ENCODE measurements at places on chromosomes 16 and 17.

- peak; percentile 82 for DNase-seq
Measured at GRCh38 chr17:77489893-77490255, 349.1 kb downstream of the SEC14L1 start.

- DNase-seq: no peak
Measured at GRCh38 chr16:65394281-65394680, 272.4 kb upstream of the CDH11 start.

GRCh38 chr17:38569701-38570512 is 35.8 kb downstream of the SRCIN1 start:
- DNase-seq: peak; percentile 22

- DNase-seq: no peak
Measured at GRCh38 chr17:6654841-6655731, 3.5 kb downstream of the C17orf100 start.

- no peak for DNase-seq
Measured at GRCh38 chr16:53404959-53405358, 29.3 kb upstream of the RBL2 start.

- no peak for DNase-seq
Measured at GRCh38 chr16:75257886-75258806, 6.7 kb upstream of the BCAR1 start.

DNA sequence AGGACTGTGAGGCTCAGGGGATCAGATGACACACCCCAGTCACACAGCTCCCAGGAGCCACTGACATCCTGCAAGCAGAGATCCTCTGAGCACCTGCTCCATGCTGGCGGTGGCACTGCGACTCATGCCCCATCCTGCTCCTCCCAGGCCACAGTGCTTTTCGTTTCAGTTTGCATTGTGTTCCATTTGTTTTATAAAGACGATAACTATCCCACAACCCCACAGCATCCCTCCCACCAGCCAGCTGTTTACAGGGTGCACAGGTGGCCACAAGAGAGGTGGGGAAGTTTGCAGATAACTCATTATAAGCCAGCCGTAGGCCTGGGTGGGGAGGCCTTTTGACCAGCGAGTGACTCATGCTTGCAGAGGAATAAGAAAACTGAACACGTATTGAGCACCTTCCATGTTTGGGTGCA is 28.2 kb downstream of the BCO1 start:
- DNase-seq: no peak

DNA sequence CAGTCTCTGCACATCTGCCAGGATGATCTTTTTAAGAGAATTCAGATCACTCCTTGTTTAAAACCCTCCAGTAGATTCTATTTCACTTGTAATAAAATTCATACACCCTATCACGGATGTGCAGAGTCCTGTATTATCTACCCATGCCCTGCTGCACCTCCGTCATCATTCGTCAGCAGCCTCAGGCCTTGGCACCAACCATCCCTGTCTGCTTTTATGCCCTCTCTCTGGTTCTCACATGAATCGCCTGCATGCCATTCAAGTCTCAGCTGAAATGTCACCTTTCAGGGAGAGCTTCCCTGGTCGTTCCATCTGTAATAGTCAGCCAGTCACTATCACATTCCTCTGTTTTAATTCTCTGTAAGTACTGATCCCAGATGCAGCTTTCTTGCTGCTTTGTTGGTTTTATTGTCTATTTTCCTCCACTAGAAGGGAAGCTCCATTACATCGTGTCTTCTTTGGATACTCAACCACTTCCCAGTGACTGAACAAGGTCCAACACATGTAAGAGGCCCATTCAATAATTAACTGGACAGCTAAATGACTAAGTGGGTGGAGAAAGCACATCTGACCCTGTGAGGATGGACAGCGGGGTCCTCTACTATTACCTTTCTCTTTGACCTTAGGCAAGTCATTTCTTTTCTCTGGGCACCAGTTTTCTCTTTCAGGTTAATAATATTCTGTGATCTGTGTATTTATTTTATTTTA is 81.2 kb upstream of the GOT2 start:
- DNase-seq: no peak

GRCh38 chr16:26269673-26270072 is 577.9 kb downstream of the HS3ST4 start:
- DNase-seq: no peak

GRCh38 chr16:62870554-62870953 is 834.3 kb upstream of the CDH8 start:
- no peak for DNase-seq

- no peak for DNase-seq
Measured at GRCh38 chr16:22646948-22647556, 136.4 kb downstream of the NPIPB5 start.

GRCh38 chr16:84087001-84087400 is 29.7 kb downstream of the MBTPS1 start:
- DNase-seq: no peak

GRCh38 chr16:86202267-86202666 is 303.3 kb downstream of the IRF8 start:
- no peak for DNase-seq

DNA sequence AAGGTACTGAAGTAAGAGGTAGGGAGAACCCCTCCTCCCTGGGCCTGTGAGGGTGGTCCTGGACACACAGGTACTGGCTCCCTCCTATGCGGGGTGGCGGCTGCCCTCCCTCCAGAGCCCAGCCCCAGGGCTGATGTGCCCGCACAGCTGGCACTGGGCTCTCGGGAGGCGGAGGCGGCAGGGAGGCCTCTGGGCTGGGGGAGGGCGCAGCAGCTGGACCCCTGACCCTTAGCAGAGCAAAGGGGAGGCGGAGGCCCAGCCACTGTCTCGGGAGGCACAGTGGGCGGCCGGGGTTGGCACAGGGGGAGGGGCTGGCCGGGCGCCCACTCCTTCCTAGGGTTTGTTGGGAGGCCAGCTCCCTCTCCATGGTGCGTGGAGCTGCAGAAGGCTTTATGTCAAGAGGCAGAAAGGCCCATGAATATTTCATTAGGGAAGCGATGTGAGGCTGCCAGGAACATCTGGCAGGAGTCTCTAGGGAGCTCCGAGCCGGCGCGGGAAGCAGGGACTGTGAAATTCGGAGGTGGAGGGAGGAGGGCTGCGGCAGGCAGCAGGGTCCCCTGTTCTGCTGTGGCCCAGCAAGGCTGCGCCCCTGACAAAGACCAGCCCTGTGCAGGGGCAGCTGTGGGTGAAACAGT is 44.1 kb upstream of the ACSF3 start:
- DNase-seq: no peak

DNA sequence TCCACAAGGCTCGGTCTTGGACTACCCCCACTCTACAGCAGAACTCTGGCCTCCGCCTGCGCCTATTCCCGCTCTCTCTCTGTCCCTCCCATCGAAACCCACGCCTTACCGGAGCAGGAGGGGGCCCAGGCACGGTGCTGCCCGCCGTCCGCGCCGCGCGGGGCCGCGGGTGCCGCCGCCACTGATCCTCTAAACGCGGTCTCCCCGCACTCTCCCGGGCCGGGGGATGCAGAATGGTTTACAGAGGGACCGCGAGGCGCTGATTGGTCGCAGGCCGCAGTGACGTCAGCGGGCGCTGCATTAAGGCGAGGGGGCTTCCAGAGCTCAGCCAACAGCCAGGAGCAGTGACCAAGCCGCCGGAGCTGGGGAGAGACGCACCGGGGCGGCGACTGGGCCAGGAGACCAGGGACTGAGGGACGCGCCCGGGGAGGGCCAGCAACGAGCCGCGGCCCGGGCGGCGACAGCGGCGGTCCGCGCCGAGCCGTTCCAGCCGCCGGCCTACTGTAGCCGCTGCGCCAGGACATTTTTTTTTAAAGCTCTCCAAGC is 747 bp upstream of the LHX1 start:
- DNase-seq: no peak

DNA sequence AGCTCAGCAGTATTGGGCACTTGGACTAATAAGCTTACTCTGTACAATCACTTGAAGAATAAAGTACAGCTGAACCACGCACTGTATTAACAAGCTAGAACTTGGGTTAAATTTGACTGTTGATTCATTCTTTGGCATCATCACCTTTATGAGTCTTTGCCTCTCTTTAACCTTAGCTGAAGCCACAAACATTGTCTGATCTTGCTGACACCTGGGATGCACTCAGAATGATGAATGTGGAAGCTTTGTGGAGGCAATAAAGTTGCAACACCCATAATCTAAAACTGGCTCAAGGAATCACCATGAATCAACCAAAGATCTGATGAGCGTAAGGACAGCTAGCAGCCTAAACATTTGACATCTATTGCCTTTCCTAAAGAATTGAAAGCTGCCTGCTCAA is 590.6 kb upstream of the SOX9 start:
- no peak for DNase-seq

DNA sequence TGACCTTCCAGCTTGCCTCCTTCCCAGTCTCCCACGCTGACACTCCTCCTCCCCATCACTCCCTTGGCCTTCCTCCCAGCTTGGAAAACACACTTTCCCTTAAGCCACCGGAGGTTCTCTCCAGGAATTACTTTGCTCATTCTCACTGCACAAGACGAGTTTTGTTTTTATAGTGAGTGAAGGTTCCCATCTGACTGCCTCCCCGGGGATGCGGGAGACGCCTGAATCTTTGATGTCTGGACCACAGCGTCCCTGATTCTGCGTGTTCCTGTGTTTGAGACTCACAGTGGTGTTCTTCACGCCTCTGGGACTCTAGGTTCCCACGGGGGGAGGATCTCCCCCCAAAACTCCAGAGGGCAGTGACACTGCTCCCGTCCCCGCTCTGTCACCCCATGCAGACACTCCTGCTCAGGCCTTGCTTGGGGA is 2.0 kb downstream of the DNAI2 start:
- DNase-seq: peak; percentile 58

- DNase-seq: no peak
Measured at GRCh38 chr16:12547608-12547922, 256.1 kb downstream of the CPPED1 start.

GRCh38 chr16:76947749-76948148 is 243.2 kb upstream of the MON1B start:
- DNase-seq: no peak

DNA sequence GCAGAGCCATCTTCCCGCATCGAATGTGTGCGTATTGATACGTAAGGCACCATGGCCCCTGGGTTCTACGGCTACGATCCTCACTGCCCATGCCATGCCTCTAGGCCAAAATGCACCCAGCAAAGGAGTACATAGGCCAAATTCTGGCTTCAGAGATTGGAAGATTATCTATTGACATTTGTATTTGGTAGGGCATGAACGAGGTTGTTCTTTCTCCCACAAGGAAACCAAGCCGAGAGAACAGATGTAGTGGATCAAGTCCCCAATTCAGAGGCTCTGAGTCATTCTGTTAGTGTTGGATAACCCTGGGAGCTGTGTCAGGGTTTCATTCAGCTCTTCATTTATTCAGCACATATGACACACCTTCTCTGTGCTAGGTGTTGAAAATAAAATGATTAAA is 36.5 kb downstream of the HOXB1 start:
- no peak for DNase-seq

DNA sequence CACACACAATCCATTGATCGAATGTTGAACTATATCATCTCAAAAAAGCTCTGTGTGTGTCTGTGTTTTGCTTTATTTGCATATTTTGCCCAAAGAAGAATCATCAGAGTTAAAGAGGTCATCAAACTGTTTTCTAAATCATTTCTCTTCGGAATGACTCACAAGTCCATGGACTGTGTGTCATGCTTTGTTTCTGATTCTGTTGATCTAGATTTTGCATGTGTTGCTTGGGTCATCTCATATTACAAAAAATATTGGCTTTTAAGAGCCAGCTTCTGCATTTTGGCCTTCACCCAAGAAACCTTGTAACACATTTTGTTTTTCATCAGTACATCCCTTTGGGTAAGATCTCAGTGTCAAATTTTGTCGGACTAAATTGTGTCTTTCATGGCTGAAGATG is 471.2 kb upstream of the HSBP1 start:
- DNase-seq: no peak

- DNase-seq: no peak
Measured at GRCh38 chr16:58082381-58082780, 46.8 kb downstream of the CFAP20 start.

- DNase-seq: no peak
Measured at GRCh38 chr17:49455272-49455861, 39.7 kb upstream of the NGFR start.

DNA sequence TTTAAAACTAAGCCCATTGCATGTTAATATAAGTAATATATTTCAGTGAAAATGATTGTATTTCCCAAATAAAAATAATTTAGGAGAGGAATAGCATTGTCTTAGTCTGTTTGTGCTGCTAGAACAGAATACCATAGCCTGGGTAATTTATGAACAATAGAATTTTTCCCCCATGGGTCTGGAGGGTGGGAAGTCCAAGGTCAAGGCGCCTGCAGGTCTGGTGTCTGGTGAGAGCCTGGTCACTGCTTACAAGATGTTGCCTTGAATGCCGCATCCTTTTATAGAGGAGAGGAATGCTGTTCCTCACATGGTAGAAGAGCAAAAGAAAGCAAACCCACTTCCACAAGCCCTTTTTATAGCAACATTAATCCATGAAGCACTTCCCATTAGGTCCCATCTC is 161.3 kb upstream of the ZFHX3 start:
- no peak for DNase-seq

DNA sequence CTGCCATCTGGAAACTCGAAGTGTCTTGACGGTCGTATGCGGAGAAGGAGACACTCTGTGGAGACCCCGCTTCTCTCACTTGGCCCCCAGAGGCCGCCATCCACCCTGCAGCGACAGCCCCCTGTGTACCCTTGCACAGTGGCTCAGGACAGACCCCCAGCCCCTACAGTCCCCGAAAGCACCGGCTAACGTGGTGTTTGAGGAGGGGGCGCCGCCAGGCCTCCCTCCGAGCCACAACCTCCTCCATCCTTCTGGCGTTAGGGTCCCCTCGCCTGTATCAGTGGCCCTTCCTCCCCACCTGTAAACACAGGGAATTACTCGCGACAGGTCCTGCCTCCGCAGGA is 73.6 kb downstream of the LMF1 start:
- no peak for DNase-seq

DNA sequence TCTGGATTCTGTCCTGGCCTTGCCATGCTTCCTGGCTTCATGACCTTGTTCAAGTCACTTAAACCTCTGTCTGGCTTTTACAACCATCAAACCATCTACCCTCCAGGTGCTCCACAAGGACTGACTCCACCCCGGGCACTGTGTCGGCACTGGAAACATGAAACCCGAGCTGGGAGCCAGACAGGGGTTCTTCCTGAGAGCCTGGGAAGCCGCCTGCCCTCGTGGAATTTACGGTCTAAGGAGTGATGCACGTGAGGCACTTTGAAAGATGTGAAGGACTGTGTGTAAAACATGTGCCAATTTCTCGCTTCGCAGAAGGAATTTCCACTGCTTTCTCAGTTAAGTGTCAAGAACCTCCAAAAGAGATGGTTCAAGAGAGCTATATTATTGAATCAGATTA is 11.6 kb downstream of the CDK5R1 start:
- DNase-seq: no peak

DNA sequence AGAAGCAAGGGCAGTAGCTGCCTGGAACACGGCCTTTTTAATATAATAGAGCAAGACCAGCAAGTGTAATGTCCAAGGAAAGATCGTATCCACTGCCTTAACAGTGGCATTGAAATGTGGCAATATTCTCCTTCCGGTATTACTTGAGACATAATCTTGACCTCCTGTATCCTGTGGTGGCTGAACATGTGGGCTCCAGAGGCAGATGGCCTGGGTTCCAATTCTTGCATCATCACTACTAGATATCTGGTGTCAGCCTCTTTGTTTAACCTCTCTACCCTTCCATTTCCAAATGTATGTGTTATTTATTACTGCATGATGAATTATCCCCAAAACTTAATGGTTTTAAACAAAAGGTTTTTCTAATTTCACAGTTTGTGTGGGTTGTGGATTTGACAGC is 3.5 kb upstream of the CDYL2 start:
- no peak for DNase-seq

All from amygdala (tissue), 56 donors.